ENCODE measurements at places on chromosomes 11 and 22. TPM values are rescaled to one million over a fixed set of nuclear protein-coding genes. Genes with fewer than 3 reads are reported as not detected.

OR5A1 gene
- not detected for total RNA-seq

POU2AF3 gene
- total RNA-seq: 1.4 TPM

FIBIN gene
- total RNA-seq: not detected

CHST1 gene
- 1.3 TPM for total RNA-seq

CRYAB gene
- 12.5 TPM for total RNA-seq

MS4A15 gene
- not detected for total RNA-seq

BATF2 gene
- 0.61 TPM for total RNA-seq

KRTAP5-7 gene
- total RNA-seq: not detected

SCYL1 gene
- total RNA-seq: 58.6 TPM

DEUP1 gene
- total RNA-seq: not detected

TMEM86A gene
- 0.22 TPM for total RNA-seq

KCNK4 gene
- 0.07 TPM for total RNA-seq

TCN1 gene
- 0.39 TPM for total RNA-seq

APOA1 gene
- 0.13 TPM for total RNA-seq

PKP3 gene
- total RNA-seq: 38.3 TPM

THY1 gene
- total RNA-seq: 12.2 TPM

SOX6 gene
- 0.07 TPM for total RNA-seq

MRGPRX3 gene
- total RNA-seq: 0.09 TPM

MRGPRX4 gene
- not detected for total RNA-seq

CD3G gene
- total RNA-seq: not detected

OR4D5 gene
- total RNA-seq: not detected

SAA1 gene
- 3.4 TPM for total RNA-seq

DNAJB13 gene
- 0.51 TPM for total RNA-seq

SLC22A6 gene
- total RNA-seq: not detected

IGLL1 gene
- not detected for total RNA-seq

SLC15A3 gene
- total RNA-seq: not detected

MISFA gene
- 2.1 TPM for total RNA-seq

TNNT3 gene
- 0.15 TPM for total RNA-seq

CHRM4 gene
- 0.55 TPM for total RNA-seq

DEPDC7 gene
- total RNA-seq: 9.0 TPM

KIRREL3 gene
- 12.0 TPM for total RNA-seq

MS4A2 gene
- total RNA-seq: not detected

SCN4B gene
- total RNA-seq: 0.06 TPM

KLHL22 gene
- 11.5 TPM for total RNA-seq
